ENCODE measurements at places on chromosomes 2 and 18.

DNA sequence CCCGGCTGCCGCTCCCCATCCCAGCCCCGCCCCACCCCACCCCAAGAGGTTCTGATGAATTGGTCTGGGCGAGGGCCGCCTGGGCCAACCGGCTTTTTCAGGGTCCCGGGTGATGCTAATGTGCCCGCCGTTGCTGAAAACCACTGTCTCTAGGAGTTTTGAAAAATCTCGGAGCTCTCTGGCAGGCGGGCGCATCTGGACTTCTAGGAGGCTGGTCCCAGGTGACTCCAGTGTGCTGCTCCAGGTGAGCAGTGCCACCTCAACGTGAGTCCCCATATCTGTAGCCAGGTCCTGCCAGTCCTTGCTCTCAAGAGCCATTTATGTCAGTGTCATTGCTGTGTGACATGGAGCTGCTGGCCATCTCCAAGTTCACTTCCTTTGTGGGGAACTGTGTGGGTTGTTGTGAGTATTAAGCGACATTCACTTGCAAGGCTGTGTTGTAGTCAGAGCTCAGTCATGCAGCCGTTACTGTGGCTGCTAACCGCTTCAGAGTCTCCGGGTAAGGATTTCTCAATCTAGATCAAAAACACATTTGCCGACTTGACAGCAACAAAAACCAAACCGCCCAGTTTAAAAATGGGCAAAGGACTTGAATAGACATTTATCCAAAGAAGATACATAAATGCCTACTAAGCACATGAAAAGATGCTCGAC, at the start of gene RFX8:
RFX8 (minus strand) TSS at position 382 of the 654 bp plus-strand sequence. CDS start 8,264 bp downstream, outside the sequence.
- DNase-seq = peak; percentile 49

GRCh38 chr2:113780472-113780871, 24.0 kb upstream of the SLC35F5 start:
- DNase-seq = no peak

DNA sequence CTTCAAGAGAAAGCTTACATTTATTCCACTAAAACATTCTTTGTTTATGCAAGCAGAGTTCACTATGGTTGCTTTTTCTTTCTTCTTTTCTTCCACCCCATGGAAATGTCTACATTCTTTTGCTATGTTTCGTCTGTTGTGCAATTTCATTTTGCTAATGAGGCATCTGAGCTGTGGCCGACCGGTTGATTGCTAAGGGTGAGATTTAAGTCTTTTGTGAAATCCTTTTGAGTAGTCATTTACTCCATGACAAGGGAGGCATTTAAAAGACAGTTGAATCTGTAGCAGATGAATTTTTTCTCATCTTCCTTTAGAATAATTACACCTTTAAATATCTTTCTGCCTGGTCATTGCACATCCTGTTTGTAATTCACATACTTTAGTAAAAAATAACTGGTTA, 324.1 kb upstream of the THUMPD2 start:
- no peak for DNase-seq

- no peak for DNase-seq
These were observed 684.4 kb upstream of the SALL3 start for GRCh38 chr18:78295262-78295661.

GRCh38 chr2:402721-403120, 114.8 kb upstream of the ALKAL2 start:
- DNase-seq = no peak

GRCh38 chr18:38454764-38455469, 889.3 kb upstream of the CELF4 start:
- no peak for DNase-seq

DNA sequence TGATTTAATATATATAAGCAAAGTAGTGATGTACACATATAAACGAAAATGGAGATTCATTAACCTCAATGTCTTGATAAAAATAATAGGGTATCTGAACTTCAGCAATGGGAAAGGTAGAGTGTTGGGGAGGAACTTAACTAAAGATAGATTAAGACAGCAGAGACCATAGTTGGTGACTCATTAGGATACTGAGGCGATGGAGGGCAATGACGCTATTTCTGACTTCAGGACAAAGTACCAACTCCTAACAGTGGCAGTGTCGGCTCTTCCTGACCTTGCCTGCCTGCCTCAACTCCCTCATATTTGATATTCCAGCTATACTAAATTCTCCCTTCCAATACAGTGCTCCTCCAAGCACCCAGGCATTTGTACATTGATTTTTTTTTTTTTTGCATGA, 98.6 kb downstream of the CDH2 start:
- DNase-seq = no peak

DNA sequence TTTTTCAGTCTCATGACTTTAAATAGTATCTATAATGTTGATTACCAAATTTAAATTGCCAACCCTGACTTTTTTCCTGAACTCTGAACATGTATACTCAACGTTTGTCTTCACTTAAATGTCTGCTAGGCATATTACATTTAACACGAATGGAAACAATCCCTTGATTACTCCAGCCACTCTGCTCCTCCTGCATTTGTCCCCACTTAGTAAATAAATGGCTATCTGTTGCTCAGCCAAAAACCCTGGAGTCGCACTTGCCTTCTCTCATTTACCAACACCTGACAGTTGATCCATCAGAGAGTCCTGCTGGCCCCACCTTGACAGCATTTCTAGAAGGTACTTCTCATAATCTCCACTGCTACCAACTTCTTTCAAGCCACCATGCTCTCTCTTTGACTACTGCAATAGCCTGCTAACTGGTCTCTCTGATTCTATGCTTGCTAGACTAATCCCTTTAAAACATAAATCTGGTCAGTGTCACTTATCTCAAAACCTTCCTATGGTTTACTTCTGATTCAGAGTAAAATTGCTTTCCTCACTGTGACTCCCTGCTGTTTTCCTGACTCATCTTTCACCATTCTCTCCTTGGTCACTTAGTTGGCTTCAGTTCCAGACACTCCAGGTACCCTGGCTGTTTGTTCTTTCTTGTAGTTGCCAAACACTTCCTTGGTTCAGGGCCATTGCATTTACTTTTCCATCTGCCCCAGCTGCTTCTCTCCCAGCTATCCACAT, 31.9 kb downstream of the SPAG16 start:
- no peak for DNase-seq

- no peak for DNase-seq
These were observed 451.7 kb downstream of the PTPRM start for GRCh38 chr18:8018701-8019331.

DNA sequence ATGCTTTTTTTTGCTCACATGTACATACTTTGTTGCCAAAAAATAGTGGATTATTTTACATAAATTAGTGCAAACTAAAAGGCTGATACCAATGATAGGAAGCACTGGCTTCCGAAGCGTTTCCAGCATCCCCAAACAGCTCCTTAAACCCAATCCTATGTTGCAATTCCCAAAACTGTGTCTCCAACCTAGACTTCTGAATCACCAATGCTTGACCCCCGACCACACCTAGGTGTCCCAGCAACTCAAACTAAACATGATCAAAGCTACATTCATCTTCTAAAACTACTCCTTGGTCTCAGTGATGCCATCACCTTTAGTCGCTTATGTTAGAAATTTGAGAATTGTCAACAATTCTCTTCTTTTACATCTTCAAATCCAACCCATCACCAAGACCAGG, 13.4 kb downstream of the ATP8B1 start:
- no peak for DNase-seq

All from stimulated activated CD4-positive, alpha-beta T cell treated with anti-CD3 and anti-CD28 coated beads, Interleukin-15, amount 100 ng/mL, for 48 hours (primary cell).